ENCODE measurements at places on chromosomes 16 and 17.

GRCh38 chr16:66484453-66485213, 57.5 kb downstream of the BEAN1 start:
- DNase-seq, result peak; percentile 4

DNA sequence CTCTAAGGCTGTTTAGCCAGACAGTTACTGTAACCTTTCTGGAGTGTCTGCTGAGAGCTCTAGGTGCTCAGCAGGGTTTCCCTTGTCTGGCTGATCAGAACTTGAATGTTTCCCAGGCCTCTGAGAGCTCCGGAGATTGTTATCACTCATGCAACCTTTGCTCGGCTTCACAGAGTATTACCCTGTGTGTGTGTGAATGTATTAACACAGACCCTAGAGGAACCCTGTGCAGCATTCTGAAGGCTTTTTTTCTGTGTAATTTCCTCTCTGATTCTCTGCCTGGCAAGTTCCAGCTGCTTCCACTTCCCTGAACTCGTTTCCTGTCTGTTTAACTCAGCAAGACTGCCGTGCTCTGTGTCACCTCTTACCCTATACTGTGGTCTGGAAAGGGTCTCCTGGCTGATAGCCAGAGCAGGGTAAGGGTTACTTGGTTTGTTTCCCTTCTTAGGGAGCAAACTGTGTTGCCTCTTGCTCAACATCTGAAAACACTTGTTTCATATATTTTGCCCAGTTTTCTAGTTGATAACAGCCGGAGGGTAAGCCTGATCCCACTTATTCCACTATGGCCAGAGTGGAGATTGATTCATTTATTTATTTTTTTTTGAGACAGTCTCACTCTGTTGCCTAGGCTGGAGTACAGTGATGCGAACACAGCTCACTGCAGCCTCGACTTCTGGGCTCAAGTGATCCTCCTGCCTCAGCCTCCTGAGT, 21.7 kb downstream of the PRMT7 start:
- peak; percentile 99 for DNase-seq

DNA sequence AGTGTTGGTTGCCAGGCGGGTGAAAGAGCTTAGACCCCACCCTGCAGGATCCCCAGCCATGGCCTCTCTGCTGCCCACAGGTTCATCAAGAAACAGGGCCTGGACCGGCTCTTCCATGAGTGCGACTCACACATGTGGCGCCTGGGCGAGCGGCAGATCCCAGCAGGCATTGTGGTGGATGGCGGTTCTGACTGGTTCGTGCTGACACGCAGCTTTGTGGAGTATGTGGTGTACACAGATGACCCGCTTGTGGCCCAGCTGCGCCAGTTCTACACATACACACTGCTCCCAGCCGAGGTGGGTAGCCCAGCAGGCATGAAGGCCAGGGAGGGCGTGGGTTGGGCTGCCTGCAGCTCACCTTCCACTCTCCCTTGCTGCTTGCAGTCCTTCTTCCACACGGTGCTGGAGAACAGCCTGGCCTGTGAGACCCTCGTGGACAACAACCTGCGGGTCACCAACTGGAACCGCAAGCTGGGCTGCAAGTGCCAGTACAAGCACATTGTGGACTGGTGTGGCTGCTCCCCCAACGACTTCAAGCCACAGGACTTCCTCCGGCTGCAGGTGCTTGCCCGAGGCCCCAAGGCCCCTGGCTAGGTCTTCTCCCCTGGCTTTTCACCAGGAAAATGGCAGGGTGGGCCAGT, 9.9 kb downstream of the XYLT2 start:
- no peak for DNase-seq

GRCh38 chr17:34095106-34095505, 160.0 kb upstream of the CCL2 start:
- DNase-seq, result no peak

DNA sequence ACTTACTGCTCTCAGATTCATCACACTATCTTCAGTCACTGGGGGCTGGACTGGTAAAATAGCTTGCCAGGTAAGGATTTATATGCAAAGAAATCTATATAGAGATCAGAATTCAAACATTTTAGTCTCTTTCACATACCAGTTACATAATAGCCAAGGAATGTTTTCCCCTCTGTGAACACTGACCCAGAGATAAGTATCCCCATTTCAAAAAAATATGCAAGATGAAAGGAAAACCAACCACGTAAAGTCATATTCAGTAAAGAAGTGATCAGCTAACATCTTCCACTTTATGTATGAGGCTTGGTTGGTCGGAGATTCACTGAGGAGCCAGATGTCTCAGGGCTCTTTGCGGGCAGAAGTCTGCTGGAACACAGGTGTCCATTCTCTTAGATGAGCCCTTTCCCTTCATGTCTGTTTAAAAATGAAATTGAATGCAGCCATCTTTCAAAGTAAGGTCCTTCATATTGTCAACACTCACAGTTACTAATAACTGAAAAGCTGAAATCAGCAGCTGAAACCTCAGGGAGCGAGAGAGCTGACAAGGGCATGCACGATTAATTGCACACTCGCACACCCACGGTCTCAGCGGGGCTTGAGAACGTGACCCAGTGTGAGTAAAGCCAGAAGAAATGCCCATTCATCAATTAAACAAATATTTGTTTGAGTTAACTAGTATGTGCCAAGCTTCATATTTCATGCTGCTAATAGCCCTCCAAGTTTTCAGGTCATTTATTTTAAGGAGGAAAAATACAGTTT, 161.2 kb downstream of the MRTFB start:
- DNase-seq, result no peak

GRCh38 chr16:55828680-55829079, 4.2 kb downstream of the CES1 start:
- DNase-seq, result no peak

GRCh38 chr16:74271872-74272271, 24.7 kb upstream of the PSMD7 start:
- no peak for DNase-seq

DNA sequence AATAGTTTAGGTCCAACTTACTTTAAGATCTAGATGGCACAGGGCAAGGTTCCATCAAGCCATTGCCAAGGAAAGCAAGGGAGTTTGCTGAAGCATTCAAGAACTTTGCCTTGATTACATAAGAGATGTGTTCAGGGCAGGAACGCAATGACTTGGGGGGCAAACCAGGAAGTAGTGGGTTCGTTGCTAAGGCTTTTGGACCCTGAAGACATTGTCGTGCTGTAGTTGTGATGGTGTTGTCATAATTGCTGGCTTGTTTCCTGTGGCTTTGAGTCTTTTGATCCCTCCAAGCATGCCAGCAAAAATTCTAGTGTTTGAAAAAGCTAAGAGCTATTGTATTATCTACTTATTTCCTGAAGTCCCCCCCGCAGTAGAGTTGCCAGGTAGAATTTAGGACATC, 70.7 kb upstream of the HNF1B start:
- no peak for DNase-seq

GRCh38 chr17:7477392-7478275, 1.8 kb downstream of the ZBTB4 start:
- no peak for DNase-seq

GRCh38 chr17:41544935-41545334, 16.8 kb upstream of the KRT19 start:
- DNase-seq, result no peak

GRCh38 chr16:85617948-85618347, 4.8 kb downstream of the GSE1 start:
- no peak for DNase-seq

GRCh38 chr16:84531671-84532111, 27.2 kb upstream of the MEAK7 start:
- DNase-seq, result no peak

- DNase-seq, result no peak
These were observed at the start of gene DHRS7C for GRCh38 chr17:9790889-9791876. DHRS7C (minus strand) TSS chr17:9791592; CDS start chr17:9791284, 308 bp downstream.

DNA sequence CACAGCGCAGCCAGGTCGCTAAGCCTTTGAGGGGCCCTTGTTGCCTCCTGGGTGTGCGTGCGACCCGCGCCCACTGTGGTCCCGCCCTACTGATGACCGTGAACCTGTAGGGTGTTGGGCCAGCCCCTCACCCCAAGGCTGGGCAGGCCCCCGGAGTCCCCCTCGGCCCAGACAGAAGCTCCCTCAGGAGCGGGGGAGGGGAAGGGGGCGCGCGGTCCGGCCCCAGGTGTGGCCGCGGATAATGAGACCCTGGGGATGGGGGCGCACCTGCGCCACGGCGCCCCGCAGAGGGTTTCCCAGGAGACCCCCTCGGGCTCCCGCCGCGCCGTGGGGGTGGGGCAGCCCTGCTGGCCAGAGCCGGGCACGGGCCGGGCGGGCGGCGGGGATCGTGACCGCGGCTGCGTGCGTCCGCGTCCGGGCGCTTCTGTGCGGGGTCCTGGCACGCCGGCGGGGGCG, 358 bp upstream of the ARHGDIG start:
- DNase-seq, result no peak

- no peak for DNase-seq
These were observed 17.4 kb downstream of the HS3ST3B1 start for GRCh38 chr17:14318109-14318917.

DNA sequence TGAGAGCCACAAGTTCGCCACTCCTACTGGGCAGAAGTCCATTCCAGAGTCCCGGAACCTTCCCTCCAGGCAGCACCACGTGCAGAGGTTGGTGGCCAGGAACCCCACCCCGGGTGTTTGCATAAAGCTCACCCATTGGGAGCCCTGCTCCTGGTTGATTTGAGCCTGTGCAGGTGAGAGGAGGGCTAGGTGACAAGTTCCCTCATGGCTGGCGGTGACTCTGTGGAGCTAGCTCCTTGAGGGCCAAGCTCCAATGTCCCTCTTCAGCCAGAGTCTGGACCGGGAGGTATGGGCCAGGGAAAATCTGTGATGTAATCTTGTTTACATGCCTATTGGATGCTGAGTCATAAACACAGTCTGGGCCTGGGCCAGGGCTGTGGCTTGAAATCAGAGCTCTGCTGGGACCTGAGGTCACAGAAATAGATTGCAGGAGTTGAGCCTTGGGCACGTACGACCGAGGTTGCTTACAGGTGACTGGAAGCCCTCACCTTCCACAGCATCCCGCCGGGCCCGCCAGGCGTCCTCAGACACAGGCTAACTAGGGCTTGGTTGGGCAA, 118.9 kb downstream of the AATF start:
- DNase-seq, result no peak

DNA sequence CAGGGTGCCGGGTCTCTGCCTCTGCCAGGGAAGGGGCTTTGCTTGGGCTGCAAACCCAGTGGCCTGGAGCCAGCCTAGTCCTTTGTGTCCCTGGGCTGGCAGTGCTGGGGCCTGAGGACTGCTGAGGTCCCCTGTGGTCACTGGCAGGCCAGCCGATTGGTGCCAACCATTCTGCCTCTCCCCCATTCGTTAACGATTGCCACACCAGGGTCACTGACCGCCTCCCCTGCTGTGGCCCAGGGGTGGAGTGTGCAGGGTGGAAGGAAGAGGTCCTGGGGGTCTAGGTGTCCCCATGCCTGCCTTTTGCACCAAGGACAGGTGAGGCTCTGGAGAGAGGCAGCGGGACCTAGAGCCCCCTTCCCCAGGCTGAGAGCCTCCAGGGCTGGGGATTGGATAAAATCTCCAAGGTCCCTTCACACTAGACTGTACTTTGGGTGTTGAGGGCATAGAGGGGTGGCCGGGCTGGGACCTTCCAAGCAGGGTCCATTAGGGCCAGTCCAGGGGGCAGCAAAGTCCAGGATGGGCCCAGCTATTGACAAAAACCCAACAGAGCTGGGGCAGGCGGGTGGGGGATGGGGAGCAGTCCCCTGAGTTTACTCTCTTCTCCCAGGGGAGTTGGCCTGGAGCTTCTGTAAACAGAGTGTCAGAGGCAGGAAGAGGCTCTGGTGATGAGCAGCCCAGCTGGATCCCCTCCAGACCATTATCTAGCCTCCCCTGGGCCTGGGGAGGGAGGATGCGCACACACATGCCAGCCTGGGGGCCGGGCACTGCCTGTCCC, 1.1 kb downstream of the VASN start:
- no peak for DNase-seq

DNA sequence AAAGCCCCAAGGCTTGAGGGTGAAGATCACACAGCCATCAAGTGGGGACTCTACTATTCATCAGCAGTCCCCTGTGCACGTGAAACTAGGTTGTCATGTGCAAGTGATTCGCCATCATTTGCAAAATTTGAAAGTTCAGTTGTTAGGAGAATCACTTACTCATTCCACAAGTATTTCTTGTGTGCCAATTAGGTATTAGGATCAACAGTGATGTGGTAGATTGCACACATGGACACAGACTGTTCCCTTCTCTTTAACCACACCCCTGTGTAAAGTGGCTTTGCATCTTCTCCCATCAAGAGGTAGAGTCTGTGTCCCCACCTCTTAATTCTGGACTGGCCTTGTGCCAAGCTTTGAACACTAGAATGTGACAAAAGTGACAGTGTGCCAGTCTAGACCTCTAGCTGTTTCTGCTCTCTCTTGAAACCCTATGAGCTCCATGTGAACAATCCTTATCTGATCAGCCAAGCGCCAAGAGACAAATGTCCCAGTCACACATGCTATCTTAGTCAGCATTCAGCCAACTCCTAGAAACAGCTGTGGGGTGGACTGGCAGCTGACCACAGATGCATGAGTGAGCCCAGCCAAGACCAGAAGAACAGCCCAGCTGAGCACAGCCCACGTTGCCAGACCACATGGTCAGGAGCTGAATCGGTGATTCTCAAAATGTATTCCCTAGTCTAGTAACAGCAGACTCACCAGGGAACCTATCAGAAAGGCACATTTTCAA, 31.5 kb upstream of the SHISA9 start:
- DNase-seq, result no peak

DNA sequence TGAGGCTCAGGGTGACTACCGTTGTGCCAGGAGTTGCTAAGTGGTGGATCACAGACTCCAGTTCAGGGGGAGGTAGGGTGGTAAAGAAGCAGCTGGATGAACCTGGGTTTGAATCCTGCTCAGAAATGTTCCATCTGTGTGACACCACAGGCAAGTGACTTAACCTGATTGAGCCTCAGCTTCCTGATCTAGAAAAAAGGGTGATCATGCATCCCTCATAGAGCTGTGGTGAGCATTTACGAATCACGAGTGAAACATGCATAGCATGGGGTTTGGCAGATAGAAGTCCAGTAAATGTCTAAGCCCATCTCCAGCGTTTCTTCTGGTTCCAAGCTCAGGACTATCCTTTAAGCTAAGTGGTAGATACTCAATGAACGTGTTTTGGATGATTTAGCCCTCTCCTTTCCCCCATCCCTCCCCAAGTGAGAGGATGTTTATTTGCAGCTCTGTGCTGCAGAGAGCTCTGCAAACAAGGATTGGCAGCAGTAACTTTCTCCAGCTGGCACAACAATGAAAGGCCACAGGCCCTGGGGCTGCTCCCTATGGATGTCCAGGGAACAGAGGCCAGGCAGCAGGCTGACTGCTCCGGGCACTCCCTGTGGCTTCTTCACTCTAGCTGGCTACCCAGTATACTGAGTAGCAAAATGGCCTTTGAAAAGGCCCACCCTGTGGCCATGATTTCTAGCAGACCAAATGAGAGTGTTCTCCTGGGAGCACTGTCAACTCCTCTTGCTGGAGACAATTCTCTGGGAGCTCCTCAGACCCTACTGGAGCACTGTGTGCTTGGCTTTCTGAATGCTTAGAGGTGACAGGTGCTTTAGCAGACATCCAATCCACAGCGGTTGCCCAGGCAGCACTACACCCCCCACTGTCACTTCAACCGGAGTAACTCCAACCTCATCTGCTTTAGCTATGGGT, 21.3 kb downstream of the CA4 start:
- DNase-seq, result no peak

- DNase-seq, result no peak
These were observed 2.7 kb downstream of the WDR45B start for GRCh38 chr17:82645516-82645915.

GRCh38 chr16:82083710-82084353, 48.8 kb downstream of the HSD17B2 start:
- no peak for DNase-seq

- DNase-seq, result no peak
These were observed 1.8 kb upstream of the SHISA9 start for GRCh38 chr16:12899529-12900143.

All from GF-D8 (cell line).